ENCODE measurements at places on chromosomes 6 and 20. TPM values are rescaled to one million over a fixed set of nuclear protein-coding genes. Genes with fewer than 3 reads are reported as not detected.

- DNase-seq: no peak
Observed at GRCh38 chr6:11650711-11651110, 113.2 kb downstream of the TMEM170B start.

DNA sequence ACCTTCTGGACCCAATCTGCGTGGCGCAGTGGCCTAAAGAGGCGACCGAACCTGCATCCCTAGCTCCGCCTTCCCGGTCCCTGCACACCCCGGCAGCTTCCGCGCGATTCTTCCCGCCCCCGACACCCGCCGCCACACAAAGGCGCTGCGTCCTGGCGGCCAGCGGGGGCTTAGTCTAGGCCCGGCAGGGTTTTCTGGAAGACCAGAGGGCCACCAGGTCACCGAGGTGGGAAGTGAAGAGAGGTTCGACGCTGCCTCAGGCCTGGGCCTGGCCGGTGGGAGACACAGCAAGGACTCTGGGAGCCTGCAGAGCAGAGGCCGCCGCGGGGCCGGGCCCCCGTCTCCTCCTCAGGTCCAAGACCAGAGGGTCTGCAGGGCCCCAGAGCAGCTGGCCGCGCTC is 154.9 kb downstream of the OR2B2 start:
- DNase-seq: no peak

DNA sequence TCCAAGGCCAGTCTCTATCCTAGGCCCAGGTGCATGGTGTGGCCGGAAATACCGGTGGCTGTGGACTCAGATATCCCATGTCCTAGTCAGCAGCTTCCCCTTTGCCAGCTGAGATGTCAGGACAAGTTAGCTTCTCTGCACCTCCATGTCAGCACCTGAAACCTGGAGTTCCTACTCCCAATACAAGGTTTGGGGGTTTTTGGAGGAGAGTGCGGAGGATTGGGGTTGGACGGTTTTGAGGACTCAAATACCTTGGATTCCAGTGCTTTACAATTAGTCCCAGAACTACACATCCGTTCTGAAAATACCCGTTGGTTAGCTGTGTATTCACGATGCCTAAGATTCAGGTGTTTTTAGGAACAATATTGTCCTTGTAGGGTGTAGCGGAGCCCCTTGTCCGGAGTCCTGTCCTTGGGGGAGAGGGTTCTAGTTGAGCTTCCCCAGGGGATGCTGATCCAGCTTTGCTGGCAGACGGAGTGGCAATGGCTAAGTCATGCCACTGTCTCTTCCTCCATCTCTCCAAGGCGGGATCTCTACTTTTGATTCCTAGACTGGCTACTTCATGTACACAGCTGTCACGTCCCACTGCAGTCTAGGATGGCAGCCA is 45.0 kb downstream of the ADNP start:
- DNase-seq: no peak

DNA sequence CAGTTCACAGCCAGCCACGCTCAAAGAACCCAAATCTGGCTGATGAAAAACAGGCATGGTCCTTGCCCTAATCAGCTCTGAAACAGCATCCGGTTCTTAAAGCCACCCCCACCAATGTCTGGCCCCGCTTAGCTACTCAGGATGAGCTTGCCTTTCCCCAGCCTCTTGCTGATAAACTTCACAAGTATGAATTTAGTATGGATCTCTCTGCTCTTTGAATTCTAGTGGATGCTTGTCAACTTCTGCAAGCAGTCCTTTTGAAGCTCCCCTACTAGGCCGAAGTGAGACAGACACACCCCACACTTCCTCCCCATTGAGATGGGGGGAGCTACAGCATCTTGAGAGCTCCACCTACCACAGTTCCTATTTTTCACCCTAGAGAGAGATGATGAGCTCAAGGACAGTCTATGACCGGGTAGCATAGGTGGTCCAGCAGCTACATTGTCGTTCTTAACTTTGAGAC is 36.7 kb downstream of the EBF4 start:
- DNase-seq: no peak

DNA sequence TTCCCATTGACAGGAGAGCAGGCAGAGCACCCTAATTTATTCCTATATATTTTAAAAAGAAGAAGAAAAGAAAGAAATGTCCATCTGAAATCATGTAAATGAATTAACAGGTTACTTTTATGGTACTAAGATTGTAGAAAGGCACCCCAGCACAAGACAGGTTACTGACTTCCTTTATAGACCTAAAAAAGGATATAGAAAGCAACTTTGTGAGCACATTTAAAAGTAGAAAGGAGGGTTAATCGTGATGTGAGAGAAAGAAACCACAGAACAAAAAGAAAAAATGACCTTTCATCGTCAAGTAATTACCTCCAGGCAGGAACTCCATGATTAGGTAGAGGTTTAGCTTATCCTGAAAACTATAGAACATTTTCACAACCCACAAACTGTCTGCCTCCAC is 29.9 kb downstream of the STK38 start:
- no peak for DNase-seq

- peak; percentile 77 for DNase-seq
Observed at GRCh38 chr6:98834060-98835031, at the start of gene POU3F2. TSS of gene POU3F2 (plus strand) at chr6:98834574. CDS start at chr6:98834874, 300 bp downstream.

The SLC17A1 gene
- total RNA-seq: not detected

The TRDN gene
- total RNA-seq: not detected

The TRIM31 gene
- 0.36 TPM for total RNA-seq

The MACROD2 gene
- 9.3 TPM for total RNA-seq

DNA sequence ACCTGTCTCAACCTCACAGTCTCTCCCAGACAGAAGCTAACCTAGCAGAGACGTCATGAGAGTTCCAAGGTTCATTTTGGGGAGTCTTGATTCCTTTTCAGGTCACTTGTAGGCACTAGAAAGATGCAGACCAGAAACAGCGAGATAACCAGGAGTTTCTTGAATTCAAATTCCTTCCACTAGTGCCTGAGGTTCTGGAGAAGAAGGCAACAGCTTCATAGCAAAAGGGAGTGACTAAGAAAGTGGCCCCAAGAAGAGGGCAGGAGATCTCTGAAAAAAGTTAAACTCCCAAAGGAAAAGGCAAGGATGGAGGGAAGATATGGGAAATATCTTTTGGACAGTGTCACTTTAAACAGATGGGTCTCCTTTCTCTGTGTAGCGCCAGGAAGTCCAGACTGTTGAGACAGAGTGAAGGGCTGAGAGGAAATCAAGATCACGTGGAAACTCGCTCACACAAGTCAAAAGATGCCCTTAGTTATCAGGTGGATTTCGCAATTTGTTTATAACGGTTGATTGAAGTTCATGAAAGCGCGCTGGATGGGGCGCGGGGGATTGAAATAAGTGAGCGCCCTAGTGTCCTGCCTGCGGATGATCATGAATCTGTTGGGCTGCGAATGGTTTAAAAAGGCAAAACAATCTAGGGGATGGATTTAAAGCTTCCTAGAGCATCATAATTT is 4.8 kb upstream of the PRSS16 start:
- DNase-seq: no peak

DNA sequence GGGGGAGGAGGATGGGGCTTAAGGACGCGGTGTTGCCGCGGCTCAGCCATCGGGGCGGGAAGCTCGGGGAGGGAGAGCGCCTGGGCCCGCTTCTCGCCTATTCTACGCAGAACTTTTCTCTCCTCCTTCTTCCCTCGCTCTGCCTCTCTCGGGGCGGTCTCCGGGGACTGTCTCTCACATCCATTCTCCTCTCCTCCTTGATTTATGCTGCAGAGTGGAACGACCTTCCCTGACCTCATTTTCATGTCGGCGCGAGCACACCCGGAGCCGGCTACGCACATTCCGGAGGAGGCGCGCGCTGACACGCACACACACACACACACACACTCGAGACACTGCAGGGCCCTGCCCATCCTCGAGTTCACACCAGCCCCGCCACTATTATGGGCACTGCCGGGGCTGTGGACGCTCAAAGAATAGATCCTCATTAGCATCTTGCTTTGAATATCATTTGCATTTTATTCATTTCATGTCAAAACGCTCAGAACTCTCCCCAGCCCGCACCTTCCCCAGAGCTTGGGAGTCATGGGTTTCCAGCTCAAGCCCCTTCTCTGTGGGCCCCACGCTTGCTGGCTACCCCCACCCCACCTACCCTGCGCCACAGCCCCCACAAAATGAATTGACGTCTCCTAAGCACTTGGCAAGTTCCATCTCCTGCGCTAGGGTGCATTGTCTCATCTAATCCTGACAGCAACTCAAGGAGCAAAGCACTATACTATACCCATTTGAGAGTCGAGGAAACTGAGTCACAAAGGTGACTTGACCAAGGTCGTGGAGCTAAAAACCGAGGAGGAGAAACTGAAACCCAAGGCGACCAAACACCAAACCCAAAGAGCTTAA is 36.8 kb downstream of the NCR2 start:
- no peak for DNase-seq

DNA sequence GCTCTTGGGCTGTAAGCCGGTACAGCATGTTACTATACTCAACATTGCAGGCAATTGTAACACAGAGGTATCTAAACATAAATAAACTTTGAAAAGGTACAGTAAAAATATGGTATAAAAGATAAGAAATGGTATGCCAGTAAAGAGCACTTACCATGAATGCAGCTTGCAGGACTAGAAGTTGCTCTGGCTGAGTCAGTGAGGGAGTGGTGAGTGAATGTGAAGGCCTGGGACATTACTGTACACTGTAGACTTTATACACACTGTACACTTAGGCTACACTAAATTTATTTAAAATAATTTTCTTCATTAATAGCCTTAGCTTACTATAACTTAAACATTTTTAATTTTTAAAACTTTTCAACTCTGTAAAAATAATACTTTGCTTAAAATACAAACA is 37.8 kb upstream of the ANKEF1 start:
- DNase-seq: no peak

- DNase-seq: no peak
Observed at GRCh38 chr6:48957781-48958180, 505.3 kb downstream of the MMUT start.

GRCh38 chr20:14707865-14708596 is 370.6 kb upstream of the FLRT3 start:
- DNase-seq: no peak

DNA sequence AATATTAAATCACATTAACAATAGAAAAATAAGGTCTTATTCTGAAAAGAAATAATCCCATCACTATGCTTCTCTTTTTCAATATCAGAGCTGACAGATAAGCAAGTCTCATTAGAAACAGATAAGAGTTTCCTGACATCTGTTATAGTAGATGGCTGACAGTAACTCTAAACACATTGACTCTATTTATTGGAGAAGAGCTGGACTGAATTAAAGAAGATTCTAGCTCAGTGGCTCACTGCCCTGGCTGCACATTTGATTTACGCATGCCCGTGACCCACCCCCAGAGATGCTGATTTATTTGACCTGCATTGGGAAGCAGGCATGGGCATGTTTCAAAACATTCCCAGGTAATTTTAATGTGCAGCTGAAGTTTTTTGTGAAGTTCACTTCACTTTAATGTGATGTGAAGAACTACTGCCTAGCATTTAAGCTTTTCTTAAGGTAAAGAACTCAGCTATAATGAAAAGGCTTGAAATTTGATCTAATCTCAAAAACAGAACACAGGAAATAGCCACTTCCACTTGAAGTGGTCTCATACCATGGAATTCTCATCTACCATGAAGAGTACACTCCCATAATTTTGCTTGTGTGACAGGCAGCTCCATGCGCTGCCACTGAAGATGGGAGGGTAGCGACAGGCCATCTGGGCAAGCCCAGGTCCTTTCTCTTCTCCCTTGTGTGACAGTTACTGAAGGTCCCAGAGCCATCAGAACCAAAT is 162.3 kb downstream of the TPBG start:
- DNase-seq: no peak

- DNase-seq: no peak
Observed at GRCh38 chr20:45090481-45090880, 10.4 kb downstream of the KCNS1 start.

DNA sequence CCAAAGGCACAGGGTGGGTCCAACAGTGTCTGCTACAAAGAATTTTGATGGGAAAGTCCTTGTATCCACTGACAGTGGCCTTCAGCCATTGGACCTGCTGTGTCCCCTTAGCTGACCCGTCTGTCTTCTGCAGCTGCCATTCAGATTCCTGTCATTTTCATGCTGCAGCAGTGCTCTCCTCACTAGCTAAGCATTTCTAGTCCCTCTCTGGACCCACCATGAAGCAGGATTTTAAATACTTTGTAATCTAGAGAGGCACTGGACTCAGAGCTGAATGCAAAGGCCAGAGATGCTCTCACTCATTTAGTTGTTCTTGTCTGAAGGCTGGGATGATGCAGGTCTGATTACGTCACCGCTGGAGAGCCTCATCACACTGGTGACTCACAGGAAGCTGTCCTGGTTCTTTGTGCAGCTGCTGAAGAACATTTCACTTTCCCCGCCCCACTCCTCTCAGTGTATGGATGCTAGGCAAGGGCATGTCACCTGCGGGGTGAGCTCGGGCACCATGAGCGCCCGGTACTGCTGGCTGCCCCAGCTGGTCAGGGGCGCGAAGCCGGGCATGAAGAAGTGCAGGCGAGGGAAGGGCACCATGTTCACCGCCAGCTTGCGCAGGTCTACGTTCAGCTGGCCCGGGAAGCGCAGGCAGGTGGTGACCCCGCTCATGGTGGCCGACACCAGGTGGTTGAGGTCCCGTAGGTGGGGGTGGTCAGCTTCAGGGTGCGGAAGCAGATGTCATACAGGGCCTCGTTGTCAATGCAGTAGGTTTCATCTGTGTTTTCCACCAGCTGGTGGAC is 19.4 kb upstream of the TUBB2A start:
- no peak for DNase-seq

DNA sequence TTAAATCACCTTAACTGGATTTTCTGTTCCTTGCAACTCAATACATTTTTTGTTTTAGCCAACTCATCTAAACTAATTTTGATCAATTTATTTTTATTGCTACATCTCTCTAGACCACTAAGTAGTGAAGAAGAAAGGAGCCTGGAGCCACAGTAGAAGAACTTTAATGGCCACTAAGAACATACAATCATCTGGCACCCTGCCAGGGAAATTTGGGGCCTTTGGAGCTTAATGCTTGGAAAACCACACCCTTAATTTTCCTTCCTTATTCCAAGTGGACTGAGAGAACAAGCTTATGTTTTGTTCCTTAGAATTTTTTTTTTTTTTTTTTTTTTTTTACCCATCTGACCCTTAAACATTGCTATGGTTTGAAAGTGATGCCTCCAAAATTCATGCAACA is 12.0 kb upstream of the GMDS start:
- no peak for DNase-seq

- DNase-seq: no peak
Observed at GRCh38 chr6:149842331-149842730, 21.8 kb downstream of the LRP11 start.

The RFX6 gene
- not detected for total RNA-seq

GRCh38 chr20:5510446-5510845 is 193.7 kb upstream of the PROKR2 start:
- DNase-seq: no peak

DNA sequence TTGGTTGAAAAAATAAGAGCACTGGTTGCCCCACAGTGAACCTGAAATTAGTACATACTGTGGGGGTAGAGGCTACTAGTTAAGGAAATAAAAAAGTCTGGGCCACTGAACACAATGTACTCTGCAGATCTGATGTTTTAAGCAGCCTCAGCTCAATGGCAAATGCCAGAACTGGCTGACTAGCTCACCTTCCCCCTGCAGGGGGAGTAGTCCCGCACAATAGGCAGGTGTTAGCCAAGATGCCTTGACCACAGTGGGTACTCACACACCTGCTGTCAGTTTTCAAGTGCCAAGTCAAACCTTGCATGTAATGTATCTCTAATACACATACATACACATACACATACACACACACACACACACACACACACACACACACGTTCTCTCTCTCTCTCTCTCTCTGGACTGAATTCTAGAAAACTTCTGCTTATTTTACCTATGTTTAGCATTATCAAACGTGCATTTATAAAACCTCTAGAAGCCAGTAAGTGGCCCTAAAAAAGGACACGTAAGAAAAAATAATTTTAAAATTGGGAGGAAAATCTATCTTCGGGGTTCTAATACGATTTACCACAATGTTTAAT is 36.1 kb downstream of the GMDS start:
- no peak for DNase-seq

The CLPSL2 gene
- not detected for total RNA-seq
